ENCODE measurements at places on chromosomes 11 and 22.

DNA sequence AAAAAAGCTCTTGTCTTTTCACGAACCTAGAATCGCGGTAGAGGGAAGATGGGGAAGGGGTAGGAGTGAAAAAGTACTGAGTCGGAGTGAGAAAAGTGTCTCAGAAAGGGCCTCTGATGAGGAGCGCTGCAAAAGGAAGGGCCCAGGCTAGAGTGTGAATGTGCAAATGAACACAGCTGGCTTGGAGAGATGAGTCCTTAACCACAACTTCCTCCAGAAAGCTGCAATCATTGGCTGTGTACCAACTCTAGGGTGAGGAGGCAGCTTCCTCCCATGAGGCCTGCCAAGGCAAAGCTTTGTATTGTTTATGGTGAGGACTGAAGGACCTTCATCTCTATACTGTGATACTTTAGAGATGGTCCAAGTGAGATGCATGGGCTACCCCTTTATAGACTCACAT, 566.9 kb upstream of the ANO5 start:
- DNase-seq = no peak

DNA sequence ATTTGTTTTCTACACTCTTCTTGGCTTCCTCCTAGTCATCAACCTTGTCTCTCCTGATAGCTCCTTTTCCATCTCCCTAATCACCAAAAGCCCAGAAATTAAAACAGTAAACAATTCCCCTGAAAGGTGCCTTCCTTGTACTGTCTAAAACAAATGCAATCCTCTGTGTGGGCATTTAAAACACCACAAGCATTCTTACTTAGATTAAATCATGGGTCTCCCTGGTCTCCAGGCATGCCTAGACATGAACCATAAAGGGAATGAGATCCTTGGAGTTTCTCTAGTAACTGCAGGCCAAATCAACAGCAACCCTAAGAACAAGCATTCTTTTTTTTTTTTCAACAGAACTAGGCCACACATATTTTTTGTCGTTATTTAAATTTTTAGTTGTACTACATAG, 1.9 kb downstream of the BTG4 start:
- no peak for DNase-seq

- no peak for DNase-seq
These were observed 107.5 kb upstream of the SESN3 start for GRCh38 chr11:95338430-95338991.

GRCh38 chr11:45537614-45538013, 127.8 kb downstream of the CHST1 start:
- no peak for DNase-seq

DNA sequence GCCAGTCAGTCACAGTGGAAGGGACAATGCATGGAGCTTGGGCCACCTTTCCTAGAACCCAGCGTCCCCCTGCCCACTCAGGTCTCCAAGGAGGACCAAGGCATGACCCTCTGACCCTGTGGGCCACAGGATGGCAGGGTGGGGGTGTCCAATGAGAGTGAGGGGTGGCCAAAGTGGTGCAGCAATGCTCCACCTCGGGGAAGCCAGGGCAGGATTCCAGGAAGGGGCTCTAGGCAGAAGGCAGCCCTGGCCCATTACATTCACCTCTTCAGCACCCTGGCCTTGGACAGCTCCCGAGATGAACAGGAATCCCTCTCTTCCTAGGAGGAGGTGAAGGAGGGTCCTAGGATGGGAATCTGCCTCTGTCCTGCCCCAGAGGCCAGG, 597.5 kb downstream of the BRD1 start:
- no peak for DNase-seq

- DNase-seq = no peak
These were observed 102.8 kb upstream of the NCAM1 start for GRCh38 chr11:112858289-112859023.

GRCh38 chr11:86313793-86314192, 11.8 kb downstream of the HIKESHI start:
- no peak for DNase-seq

DNA sequence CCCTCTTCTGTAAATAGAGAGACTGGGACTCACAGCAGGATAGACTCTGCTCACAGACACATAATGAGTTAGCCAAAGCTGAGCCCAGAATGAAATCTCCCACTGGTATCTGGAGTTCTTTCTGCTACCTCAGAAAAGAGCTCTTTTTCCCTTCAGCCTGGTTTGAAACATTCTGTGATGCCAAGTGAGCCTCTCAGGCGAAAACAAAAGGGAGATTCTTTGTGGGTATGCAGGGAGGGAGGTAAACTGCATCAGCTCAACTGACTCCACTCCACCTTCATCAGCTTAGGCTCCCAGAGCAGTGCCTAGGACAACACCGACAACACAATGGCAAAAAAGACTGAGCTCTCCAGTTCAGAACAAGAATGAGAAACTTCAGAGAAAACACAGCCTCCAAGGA, 55.1 kb upstream of the SCUBE2 start:
- no peak for DNase-seq

- DNase-seq = no peak
These were observed 473.8 kb upstream of the API5 start for GRCh38 chr11:42837994-42838393.

DNA sequence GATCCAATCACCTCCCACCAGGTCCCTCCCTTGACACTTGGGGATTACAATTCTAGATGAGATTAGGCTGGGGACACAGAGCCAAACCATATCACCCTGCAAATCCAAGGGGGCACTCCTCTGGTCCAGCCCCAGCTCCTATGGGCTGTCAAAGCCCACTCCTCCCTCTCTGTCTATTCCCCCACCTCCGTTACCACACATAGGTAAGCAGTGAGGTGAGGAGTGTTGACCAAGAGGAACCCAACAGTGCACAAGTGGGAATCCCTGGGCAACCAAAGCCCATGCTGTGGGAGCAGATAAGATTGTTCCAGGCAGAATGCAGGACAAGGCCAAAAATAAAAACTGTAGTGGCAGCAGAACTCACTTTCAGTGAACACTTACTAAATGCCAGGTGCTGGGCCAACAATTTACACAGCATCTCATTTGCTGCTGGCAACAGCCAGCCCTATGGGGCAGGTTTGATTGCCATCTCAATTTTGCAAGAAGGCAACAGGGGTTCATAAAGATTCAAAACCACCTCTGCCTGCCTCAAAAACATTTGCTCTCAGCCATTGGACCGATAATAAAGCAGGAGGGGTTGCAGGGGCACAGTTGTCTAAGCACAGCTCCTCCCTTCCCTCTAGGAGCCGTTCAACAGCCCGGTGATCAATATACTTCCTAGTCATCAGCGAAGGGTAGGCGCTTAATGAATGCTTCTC, 8.9 kb downstream of the SDF2L1 start:
- no peak for DNase-seq

DNA sequence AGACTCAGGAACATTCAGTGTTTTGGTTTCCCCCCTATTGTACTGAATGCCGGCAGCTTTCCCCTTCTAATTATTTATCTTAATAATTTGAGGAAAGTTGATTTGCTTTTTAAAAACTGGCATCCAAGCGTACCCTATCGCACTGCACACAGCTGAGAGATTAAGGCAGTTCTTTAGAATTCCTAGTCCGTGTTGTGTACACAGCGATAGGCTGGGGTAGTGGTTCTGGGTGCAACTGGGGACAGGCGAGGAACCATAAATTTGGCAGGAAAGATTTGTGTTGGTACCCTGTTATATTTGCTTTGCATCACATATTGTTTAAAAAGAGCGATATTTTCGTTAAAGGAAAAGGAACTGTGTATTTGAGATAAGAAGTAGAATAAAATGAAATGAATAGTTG, 39.2 kb downstream of the PTPRJ start:
- no peak for DNase-seq

DNA sequence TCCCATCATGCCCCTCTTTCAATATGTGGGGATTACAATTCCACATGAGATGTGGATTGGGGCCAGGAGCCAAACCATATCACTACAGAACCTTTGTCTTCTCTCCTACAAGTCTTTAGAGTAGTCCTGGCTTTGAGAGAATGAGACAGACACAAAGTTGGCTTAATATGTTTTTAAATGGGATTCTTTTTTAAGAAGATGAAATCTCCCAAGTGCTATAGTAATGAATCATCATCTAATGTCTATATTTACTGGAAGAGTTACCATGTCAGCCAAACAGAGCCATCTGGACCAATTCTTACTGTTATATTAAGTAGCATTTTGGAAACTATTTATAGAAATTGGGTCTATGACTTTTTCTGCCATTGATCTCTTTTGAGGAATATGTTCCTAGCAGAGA, 38.1 kb upstream of the CARD18 start:
- no peak for DNase-seq

DNA sequence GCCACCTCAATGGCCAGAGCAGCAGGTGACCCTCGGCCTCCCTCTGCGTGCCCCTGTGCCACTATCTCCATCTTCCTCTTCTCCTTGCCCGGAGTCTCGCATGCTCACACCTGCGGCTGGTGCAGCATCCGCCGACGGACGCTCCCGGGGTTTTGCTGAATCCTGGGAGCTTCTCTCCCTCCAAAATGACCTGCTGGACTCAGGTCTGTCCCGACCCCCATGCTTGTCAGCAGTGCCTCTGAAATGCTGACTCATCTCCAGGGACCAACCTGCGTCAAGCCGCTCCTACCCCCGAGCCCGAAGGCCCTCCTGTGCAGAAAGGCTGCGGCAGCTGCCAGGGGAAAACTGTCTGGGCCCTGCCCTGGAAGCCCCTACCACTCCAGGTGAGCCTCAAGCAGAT, 58.4 kb downstream of the CELSR1 start:
- DNase-seq = no peak

DNA sequence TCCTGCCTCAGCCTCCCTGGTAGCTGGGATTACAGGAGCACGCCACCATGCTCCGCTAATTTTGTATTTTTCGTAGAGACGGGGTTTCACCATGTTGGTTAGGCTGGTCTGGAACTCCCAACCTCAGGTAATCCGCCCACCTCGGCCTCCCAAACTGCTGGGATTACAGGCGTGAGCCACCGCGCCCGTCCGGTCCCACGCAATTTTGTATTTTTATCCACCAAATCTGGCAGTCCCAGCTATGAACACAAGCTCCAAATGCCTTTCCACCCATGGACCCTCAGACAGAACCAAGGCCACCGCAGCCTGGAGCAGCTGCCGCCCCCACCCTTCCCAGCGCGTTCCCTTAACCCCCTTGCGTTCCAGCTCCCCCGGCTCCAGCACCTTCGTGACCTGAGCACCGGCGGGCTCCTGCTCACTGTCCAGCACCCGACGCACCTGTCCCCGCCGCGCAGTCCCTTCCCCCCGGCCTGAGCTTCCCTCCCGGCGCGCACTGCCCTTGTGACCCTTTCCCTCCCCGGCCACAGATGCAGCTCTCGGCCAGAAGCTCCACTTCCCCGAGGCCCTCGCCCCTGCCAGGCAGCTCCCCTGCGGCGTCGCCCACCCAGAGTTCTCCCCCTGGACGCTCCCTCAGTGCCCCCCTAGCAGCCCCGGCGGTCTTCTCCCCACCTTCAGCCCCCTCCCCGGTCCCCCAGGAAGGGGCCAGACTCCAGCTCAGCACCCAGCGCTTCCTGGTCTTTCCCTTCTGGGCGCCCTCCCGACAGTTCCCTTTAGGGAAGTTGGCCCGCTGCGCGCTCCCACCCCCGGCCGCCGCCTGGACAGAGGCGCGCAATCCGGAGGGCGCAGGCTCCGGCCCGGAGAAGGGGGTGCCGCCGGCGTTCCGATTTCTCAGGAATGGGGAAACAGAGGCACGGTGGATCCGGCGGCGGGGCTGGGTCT, 5.6 kb upstream of the ZBED4 start:
- no peak for DNase-seq

- no peak for DNase-seq
These were observed 79.8 kb downstream of the KCNQ1 start for GRCh38 chr11:2524446-2525165.

GRCh38 chr11:113082341-113082955, 121.2 kb downstream of the NCAM1 start:
- no peak for DNase-seq

DNA sequence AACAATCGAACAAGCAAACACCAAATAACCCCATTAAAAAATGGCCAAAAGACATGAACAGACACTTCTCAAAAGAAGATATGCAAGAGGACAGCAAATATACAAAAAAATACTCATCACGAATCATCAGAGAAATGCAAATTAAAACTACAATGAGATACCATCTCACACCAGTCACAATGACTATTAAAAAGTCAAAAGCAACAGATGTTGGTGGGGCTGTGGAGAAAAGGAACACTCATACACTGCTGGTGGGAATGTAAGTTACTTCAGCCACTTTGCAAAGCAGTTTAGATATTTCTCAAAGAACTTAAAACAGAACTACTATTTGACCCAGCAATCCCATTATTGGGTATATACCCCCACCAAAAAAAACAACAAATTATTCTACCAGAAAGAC, 51.3 kb upstream of the FLI1 start:
- DNase-seq = no peak

GRCh38 chr11:32186118-32186517, 95.2 kb downstream of the RCN1 start:
- DNase-seq = no peak

- no peak for DNase-seq
These were observed 3.3 kb downstream of the EPS8L2 start for GRCh38 chr11:709109-709997.

- DNase-seq = no peak
These were observed 33.7 kb downstream of the APLP2 start for GRCh38 chr11:130103296-130103814.

DNA sequence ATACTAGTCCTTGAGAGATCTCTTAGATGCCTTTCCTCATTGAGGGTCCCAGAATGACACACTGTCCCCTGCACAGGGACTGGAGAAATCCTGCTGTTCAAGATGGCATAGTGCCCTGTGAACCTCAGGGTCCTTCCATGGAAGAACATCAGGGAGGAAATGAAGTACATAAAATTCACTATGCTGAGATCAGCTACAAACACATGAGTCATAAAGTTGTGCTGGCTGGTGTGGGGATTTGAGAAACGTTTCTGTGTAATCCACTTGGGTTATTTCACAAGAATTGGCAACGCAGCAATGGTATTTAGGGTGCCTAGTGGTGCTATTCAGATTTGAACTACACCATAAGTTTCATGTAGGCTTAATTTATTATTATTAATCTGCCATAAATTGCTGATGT, 174.4 kb downstream of the MAML2 start:
- no peak for DNase-seq

DNA sequence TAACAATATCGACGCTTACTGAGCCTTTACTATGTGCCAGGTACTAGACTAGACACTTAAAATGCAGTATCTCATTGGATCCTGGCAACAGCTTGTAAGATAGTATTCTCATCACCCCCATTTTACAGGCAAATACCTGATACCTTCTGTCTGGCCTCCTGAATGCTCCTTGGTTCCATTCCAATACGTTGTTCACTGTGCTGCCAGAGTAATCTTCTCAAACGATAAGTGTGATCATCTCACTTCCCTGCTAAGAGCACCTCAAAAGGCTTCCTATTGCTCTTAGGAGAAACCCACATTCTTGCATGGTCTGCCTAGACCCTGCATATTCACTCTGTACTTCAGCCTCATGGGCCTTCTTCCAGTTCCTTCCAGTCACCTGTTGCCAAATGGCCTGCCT, 1.3 kb upstream of the NRIP3 start:
- no peak for DNase-seq

GRCh38 chr22:20205464-20205963, 54.7 kb upstream of the CCDC188 start:
- no peak for DNase-seq
